T-cell (primary cell): ENCODE measurements at places on chromosomes 3 and 15. TPM values are rescaled to one million over a fixed set of nuclear protein-coding genes. Genes with fewer than 3 reads are reported as not detected.

Gene DNAH1
- total RNA-seq: 72.0 TPM

GRCh38 chr15:42955518-42955917 is 34.9 kb upstream of the TTBK2 start:
- no peaks in the 10 kb centered on the region for H3K4me1 ChIP-seq
- no peak overlapping the region for H3K27ac ChIP-seq
- peaks cover 75% of the 10 kb centered on the region for H3K36me3 ChIP-seq
- H3K27me3 ChIP-seq: no peaks in the 10 kb centered on the region

- H3K4me3 ChIP-seq: no peak overlapping the region
- no peaks in the 10 kb centered on the region for H3K36me3 ChIP-seq
- H3K27me3 ChIP-seq: no peaks in the 10 kb centered on the region
- DNase-seq: peak; percentile 75
- H3K27ac ChIP-seq: no peak overlapping the region
Measured at GRCh38 chr3:16600780-16601536, 4.3 kb downstream of the DAZL start.

DNA sequence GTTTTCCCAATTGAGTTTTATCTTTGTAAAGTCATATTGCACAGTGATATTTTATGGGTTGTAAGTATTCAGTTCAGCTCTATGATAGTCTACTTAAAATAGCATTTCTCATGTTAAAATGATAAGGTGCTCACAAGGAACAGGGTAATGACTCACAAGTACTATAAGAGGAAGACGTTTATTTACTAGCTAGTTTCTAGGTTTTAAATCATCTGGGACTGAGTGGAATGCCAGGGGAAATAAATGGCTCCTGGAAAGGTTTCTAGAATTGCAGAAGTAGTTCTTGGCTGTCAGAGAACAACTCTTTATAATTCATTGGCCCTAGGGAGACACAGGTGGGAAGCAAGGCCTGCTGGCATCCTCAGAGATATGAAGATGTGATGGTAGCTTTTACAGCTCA is 112.8 kb downstream of the CHDH start:
- H3K4me1 ChIP-seq: no peaks in the 10 kb centered on the region
- no peak overlapping the region for H3K27ac ChIP-seq
- DNase-seq: no peak
- no peaks in the 10 kb centered on the region for H3K27me3 ChIP-seq
